AG04449 (cell line): ENCODE measurements at places on chromosomes 12 and 14.

GRCh38 chr12:78145398-78145797 is 314.7 kb downstream of the NAV3 start:
- no peak for DNase-seq

GRCh38 chr14:35504260-35504659 is 29.7 kb upstream of the INSM2 start:
- no peak for DNase-seq

DNA sequence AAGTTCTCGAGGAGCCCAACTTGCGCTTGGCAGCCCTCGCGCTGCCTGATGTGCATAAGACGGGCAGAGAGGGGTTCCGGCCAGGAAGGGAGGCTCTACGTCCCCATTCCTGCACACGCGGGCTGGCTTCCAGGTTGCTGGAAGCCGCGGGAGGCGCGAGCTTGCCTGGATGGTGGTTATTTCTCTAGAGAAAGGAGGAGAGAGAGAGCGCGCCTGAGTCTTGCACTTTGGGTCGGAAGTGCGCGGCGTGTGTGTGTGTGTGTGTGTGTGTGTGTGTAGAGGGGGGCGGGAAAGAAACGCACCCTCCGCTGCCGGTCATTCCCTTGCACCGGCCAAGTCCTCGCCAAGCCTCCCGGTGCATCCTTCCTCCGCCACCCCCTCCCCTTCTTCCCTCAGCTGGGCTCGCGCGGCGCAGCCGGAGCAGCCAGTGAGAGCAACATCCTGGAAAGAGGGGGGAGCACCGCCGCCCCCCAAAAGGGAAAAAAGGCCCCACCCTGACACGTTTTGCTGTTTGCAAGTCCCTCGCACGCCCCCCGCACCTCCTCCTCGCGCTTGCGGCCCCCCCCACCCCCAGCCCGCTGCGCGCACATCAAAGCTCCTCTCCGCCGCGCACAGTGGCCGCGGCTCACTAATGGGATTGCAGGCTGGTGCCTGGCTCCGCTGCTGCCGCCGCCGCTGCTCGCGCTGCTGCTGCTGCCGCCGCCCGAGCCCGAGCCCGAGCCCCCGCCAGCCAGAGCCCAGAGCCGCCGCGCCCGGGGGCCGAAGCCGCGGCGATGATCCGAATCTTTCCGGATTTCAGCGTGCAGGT is 4.4 kb upstream of the NPAS3 start:
- DNase-seq: no peak

DNA sequence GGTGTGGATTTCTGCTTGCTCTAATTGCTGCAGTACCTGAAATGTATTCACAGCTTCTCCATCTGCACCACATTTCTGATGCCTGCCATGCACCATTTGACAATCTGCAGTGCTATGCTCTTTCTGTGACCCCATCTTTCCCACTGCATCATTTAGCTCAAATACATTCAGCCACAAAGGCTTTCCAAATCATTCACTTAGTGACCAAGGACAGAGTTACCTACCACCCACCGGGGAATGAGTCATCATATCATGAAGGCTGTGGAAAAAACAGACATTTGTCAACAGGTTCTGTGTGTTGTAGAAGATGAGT is 465.5 kb upstream of the ATP2B1 start:
- no peak for DNase-seq

DNA sequence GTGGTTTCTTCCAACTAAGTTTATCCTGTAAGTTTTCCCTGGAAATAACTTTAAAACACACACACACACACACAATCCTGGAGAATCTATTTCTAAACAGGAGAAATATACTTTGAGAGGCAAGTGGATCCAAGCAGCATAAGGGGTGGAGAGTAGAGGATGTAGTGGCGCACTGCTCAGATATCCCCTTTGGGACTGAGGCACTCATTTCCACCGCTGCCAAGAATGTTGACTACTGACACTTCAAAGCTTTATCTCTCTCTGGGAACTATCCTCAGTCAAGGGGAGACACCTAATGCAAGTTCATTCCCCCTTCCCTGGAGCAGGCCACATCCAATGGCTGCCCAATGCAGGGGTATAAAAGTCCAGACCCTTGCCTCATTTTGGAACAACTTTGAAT is 75.8 kb downstream of the CAPZA3 start:
- DNase-seq: no peak

GRCh38 chr12:129534966-129535750 is 368.7 kb downstream of the TMEM132D start:
- DNase-seq: no peak

DNA sequence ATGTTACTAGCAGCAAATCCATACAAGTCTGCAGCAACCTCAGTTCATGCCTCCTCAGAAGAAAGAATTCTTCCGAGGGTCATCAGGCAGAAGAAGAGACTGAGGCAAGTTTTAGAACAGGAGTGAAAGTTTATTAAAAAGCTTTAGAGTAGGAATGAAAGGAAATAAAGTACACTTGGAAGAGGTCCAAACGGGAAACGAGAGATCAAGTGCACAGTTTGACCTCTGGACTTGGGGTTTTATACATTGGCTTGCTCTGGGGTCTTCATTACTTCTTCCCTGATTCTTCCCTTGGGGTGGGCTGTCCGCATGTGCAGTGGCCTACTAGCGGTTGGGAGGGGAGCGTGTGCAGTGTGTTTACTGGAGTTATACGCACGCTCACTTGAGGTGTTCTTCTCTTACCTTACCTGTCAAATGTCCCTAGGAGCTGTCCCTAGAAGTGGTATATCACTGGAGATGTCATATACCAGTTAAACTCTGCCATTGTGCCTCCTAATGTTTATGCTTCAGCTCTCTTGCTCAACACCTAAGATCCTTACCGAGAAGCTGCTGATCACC is 372.8 kb upstream of the KITLG start:
- no peak for DNase-seq

- DNase-seq: no peak
Observed at GRCh38 chr12:47876440-47876960, 28.3 kb downstream of the VDR start.

DNA sequence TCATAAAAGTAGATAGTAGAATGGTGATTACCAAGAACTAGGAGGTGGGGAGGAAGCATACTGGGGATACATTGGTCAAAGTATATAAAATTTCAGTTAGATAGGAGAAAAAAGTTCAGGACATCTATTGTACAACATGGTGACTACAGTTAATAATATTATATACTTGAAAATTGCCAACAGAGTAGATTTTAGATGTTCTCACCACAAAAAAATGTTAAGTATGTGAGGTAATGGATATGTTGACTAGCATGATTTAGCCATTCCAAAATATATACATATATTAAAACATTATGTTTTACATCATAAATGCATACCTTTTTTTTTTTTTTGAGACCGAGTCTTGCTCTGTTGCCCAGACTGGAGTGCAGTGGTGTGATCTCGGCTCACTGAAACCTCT is 31.0 kb downstream of the TMEM116 start:
- no peak for DNase-seq

DNA sequence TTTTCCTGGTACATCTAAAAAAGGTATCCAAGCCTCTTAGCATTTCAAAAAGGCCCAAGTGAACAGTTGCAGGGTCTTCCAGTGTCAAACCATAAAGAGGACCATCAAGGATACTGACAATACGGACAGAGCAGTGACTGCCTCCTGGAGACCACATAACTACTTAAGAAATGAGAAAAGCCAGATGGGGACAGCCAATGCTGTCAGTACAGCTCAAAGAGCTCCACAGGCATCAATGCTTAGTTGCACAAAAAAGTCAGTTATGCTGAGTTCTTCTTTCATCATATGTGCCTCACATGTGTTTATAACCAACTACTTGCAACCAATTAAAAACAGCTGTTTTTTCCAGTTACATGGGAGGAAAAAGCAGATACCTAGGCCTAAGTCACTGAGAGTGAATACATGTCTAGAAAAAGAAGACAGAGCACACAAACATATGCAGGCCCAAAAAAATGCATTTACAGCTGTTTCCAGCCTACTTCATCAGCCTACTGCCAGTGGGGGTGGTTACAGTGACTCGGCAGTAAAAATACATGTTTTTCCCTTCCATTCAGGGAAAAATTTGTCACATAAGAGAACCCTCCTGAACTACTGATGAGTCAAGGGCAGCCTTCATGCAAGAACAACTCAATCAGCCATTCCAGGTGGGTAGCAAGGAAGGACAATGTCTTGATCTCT is 84.0 kb downstream of the DCAF5 start:
- DNase-seq: no peak

- no peak for DNase-seq
Observed at GRCh38 chr12:7107636-7108002, 1.4 kb downstream of the C1RL start.

DNA sequence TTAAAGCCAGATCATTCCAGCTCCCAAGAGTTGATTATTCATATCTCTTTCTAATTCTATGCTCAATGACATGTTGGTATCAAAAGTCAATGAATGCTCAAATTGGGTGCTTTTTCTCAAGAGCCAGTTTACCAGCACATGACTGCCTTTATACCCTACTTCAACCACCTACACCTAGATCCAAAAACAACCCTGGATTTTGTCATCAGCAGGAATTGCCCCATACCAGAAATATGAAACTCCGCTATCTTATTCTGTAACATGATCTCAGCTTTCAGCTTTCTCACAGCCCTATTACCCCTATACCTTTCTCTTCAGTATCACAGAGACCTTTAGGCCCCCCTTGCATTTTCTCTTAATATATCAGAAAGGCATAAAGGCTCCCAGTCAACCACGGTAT is 32.3 kb upstream of the ESR2 start:
- no peak for DNase-seq

GRCh38 chr14:70901269-70901668 is 6.0 kb upstream of the PCNX1 start:
- peak; percentile 33 for DNase-seq

- DNase-seq: no peak
Observed at GRCh38 chr12:123070267-123071081, 80.4 kb downstream of the PITPNM2 start.

GRCh38 chr12:128009108-128009507 is 257.9 kb upstream of the TMEM132C start:
- no peak for DNase-seq

DNA sequence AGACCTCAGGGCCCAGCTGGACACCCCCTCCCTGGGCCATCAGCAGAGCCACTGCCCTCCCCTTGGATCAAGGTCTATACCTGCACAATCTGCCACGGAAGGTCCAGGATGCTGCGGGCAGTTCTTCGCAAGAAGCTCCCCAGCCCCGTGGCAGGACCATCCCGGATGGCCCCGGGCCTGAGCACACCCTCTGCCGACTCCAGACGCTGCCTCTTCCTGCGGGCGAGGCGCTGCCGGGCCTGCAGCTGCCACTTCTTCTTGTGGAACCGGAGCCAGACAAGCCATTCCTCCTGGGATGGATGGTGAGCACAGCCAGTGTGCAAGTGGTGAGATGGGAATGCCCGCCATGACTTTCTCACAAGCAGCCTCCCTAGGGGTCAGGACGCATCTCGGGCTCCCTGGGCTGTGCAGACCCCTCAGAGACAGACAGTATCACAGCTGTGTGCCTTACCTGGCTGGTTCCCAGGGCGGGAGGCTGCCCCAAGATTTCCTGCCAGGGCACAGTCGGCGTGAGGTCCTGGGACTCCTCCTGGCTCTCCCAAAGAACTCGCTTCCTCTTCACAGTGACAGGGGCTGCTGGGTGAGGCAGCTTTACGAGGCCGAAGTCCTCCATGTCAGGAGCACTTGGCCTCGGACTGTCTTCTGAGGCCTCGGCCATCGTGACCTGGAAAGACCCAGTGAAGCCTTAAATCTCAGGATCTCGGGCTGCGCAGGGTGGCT is 30.8 kb downstream of the P2RX2 start:
- DNase-seq: no peak
